Jurkat, Clone E6-1 (cell line): ENCODE measurements at places on chromosomes 1 and 21.

- no peak for DNase-seq
Measured at GRCh38 chr1:111597426-111597825, 22.2 kb upstream of the RAP1A start.

GRCh38 chr1:14815175-14815877 is 216.8 kb downstream of the KAZN start:
- DNase-seq = no peak

DNA sequence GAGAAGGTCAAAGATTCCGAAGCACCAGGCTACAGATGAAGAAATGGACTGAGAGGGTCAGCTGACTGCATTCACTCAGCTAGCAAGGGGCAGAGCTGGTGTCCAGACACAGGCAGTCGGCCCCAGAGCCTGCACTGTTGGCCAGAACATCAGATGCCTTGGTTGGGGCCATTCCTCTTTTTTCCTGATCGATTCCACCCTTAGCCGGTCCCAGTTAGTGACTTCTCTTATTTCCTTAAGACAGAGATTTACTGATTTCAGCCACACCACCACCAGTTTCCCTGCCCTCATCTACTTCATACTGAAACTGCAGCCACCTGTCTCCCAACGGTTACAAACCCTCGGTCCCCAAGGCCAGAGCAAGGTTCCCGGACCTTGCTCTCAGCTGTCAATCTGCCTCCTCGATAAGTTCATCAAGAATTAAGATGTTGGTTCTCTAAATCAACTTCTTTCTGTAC is 11.5 kb downstream of the CD58 start:
- DNase-seq = no peak

- peak; percentile 34 for DNase-seq
Measured at GRCh38 chr1:236753516-236753915, 41.6 kb upstream of the MTR start.

DNA sequence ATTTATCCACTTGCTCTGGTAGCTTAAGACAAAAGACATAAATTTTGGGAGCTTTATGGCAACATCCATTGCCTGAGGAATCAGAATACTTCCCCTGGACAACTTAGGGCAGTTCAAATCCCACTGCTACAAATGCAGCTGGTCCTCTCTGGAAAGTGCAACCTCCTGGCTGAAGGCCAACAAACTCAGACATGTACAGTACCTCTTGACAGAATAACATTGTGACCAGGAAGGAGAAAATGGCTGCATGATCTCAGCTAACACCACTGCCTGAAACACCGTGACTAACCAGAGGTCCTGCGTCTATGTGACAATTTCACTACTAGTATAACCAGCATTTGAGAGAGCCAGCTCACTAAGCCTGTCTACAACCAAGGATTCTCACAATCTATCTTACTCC is 218.9 kb downstream of the CRB1 start:
- DNase-seq = no peak

GRCh38 chr1:39919545-39919944 is 17.8 kb upstream of the MYCL start:
- peak; percentile 43 for DNase-seq

DNA sequence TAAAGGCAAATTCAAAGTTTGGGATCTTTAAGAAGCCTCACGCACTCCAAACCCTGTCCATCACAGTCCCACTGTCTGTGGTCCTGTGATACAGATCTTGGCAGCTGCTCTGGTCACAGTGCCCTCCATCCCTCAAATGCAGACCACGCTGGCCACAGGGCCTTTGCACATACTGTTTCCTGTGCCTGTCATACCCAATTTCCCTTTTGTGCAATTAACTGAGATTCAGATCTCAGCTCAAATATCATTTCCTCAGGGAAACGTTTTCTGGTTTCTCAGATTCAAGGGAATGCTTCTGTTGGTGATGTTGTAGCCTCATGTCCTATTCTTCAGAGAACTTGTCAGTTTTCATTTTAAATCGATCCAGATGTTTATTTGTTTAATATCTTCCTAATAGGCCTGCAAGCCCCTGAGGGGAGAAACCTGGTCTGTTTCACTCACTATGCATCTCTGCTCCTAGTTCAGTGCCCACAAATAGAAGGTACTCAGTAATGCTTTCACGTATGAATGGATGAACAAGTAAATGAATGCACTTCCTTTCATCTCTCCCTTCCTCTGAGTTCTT is 24.2 kb upstream of the GRIK3 start:
- DNase-seq = no peak

DNA sequence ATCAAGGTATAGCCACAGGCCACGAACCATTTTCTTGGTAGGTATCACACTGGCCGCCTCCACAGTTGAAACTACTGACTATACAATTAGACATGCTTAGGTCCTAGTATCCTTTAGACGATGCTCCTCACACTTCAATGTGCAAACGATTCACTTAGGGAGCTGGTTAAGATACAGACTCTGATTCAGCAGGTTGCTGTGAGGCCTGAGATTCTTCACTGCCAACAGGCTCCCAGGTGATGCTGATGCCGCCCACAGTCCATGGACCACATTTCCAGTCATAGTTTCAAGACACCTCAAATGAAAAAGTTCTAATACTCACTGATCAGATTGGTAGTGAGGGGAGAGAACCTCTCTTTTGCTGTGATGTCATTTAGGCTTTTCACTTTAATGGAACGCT is 6.8 kb downstream of the ATP5PO start:
- DNase-seq = no peak

DNA sequence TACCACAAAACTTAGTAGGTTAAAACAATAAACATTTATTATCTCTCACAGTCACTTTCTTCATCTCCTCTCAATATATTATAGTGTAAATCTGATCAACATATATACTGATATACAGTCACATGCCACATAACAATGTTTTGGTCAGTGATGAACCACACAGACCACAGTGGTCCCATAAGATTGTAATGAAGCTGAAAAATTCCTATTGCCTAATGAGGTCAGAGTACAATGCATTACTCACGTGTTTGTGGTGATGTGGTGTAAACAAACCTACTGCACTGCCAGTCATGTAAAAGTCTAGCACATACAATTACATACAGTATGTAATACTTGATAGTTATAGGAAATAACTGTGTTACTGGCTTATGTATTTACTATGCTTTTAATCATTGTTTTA is 30.1 kb downstream of the OLFML3 start:
- DNase-seq = no peak

DNA sequence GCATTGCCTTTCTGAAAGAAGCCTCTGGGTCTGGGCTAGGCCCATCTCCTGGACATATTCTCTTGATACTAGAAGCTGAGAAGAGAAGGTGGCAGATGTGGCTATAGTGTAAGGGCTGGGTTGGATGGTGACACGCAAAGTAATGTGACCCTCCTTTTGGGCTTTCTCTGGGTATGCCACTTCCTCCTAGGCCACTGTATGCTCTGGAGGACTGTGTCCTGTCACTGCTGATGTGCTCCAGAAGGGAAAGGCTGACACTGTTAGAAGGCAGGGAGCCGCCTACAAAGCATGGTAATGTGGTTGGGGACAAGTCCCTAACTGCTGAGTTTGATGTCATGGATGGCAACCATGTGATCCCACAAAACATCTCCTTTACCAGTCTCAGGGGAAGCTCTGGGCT is 112.1 kb downstream of the BCAR3 start:
- DNase-seq = no peak

GRCh38 chr1:2821966-2822620 is 20.6 kb upstream of the TTC34 start:
- DNase-seq = no peak

GRCh38 chr1:41562328-41562727 is 77.8 kb upstream of the EDN2 start:
- no peak for DNase-seq

DNA sequence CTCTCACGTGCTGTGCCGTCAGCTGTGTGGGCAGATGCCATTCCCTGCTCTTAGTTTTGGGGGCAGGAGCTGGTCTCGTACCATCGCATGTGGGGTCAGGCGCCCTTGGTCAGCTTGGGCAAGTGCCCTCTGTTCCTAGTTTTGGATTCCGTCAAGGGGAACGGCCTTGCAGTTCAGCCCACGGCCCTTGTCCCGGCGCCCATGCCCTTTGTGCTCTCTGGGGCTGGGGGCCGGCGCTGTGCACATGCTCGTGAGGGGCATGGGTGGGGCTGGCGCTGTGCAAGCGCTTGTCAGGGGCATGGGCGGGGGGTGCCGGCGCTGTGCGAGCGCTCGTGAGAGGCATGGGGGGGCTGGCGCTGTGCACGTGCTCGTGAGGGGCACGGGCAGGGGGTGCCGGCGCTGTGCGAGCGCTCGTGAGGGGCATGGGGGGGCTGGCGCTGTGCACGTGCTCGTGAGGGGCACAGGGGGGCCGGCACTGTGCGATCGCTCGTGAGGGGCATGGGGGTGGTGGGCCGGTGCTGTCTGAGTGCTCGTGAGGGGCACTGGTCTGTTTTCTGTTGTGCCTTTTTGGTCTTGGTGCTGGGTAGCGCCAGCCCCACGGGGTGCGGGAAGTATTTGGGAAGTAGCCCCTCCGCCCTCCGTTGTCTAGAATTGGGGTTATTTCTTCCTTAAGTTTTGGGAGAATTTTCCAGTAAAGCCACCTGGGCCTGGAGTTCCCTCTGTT is 29.5 kb upstream of the DIP2A start:
- DNase-seq = no peak

GRCh38 chr1:57772580-57773195 is 348.8 kb upstream of the DAB1 start:
- no peak for DNase-seq

DNA sequence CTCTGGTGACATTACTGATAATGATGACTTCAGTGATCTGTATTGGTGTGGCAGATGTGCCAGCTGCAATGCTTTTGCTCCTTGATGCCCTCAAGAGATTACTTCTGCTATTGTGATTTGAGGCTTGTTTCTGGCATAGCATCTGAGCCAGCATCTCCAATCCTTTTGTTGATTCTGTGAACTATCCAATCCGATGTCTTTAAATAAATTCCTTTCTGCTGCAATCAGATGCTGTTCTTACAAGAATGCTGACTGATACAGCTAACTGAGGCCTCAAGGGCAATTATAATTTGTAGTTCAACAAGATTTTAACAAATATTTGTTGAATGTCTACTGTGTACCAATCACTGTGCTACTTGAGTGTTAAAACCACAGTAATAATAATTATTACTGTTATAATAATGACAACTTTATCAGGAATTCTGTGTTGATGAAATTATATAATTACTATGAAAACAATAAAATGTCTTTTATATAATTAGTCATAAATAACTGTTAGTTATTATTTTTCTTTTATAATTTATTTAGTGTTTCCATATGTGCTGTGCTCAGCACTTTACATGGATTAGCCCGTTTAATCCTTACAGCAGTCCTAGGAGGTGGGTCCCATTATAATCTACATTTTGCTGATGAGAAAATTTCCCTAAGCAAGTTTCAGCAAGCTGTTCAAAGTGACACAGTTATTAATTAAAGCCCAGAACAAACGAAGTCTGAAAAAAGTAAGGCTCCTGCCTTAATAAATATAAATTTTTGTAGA is 308.2 kb downstream of the BRINP3 start:
- no peak for DNase-seq

DNA sequence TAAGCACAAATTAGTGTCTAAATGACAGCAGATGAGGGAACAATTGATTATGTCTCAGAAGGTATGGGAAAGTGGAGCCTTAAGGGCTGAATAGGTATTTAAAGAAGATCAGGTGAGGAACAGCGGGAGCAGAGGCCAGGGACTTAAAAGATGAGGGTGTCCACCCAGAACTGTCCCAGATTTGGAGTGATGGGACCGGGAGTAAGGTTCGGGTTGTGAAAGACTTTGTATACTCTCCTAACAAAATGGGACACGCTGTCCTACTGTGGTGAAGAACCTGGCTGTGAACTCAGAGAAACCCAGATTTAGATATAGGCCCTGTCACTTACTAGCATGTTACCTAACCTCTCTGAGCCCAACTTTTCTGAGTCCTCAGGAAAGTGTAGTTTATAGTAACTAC is 140.6 kb downstream of the C1orf21 start:
- DNase-seq = no peak

GRCh38 chr1:171254859-171255258 is 6.6 kb downstream of the FMO1 start:
- no peak for DNase-seq

GRCh38 chr1:61116421-61116820 is 34.1 kb downstream of the NFIA start:
- DNase-seq = no peak

- no peak for DNase-seq
Measured at GRCh38 chr1:114926607-114927006, 71.9 kb downstream of the SYCP1 start.

- DNase-seq = peak; percentile 72
Measured at GRCh38 chr21:42833439-42833815, 45.9 kb downstream of the WDR4 start.

DNA sequence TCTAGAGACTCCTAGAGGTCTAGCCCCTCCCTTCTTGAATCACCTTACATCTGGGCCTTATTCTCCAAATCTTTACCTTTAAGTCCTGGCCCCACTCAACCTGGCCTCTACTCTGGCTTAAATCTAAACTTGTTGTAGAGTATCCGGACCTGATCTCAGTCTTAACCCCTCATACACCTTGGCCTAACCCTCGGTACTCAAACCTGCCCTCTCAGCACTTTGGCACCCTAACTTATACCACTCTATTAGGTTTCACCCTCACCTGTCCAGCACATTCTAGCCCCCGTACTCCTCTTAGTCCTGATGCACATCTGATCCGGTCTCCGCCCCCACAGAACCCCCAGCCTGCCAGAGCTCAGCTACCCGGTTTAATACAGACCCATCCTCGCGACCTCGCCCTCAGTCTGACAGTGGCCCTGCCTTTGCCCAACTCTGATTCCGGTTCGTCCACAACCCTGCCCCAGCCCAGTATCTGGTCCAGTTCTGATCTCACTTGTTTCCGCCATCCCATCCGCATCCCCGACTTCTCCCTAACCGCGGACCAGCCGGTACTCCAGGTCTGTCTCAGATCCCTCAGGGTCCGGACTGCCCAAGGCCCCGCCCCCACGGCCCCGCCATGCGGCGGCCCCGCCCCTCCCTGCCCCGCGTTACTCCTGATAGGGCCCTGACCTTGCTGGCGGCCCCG is 1.5 kb downstream of the TRIM62 start:
- no peak for DNase-seq

GRCh38 chr1:171984850-171985485 is 143.7 kb downstream of the DNM3 start:
- DNase-seq = no peak
